ENCODE measurements at places on chromosomes 1 and 21. TPM values are rescaled to one million over a fixed set of nuclear protein-coding genes. Genes with fewer than 3 reads are reported as not detected.

- DNase-seq, result no peak
Observed at GRCh38 chr1:1964811-1965210, 38.8 kb downstream of the CFAP74 start.

- DNase-seq, result no peak
Observed at GRCh38 chr1:240869071-240869470, 257.1 kb upstream of the GREM2 start.

GRCh38 chr1:47962750-47963492 is 34.3 kb downstream of the TRABD2B start:
- no peak for DNase-seq

GRCh38 chr1:214380396-214380795 is 99.4 kb downstream of the SMYD2 start:
- no peak for DNase-seq

DNA sequence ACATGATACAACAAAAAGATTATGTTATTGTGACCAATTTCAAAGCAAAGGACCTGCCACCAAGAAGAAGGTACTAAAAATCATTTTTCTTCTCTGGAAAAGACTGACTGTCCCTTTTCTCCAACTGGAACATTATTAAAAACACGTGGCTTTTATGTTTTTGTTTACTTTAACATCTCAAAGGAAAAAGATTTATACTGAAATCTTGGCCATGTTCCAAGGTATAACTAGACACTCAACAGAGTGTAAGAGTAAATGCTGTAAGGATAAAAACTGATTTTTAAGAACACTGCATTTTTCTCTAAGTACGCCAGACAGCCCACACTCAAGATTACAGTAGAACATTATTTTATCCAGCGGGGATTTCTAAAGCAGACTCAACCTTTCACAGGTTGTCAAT is 62.1 kb downstream of the BRWD1 start:
- no peak for DNase-seq

- no peak for DNase-seq
Observed at GRCh38 chr1:151237678-151238466, 16.7 kb upstream of the PSMD4 start.

GRCh38 chr1:82819234-82819633 is 1018.5 kb downstream of the ADGRL2 start:
- DNase-seq, result no peak

Gene SPRR4
- total RNA-seq, result not detected

Gene OLFML3
- 8.6 TPM for total RNA-seq

Gene LIN28A
- total RNA-seq, result 0.05 TPM

Gene SLC22A15
- 0.10 TPM for total RNA-seq

Gene FCGR1A
- total RNA-seq, result not detected

Gene TP73
- 0.88 TPM for total RNA-seq

All from glomerular endothelial cell (primary cell).